ENCODE measurements at places on chromosomes 2 and 18.

- no peak for DNase-seq
These were observed 155.1 kb upstream of the FSHR start for GRCh38 chr2:49309461-49309860.

GRCh38 chr2:31270131-31270530 lies 36.2 kb downstream of the EHD3 start:
- no peak for DNase-seq

DNA sequence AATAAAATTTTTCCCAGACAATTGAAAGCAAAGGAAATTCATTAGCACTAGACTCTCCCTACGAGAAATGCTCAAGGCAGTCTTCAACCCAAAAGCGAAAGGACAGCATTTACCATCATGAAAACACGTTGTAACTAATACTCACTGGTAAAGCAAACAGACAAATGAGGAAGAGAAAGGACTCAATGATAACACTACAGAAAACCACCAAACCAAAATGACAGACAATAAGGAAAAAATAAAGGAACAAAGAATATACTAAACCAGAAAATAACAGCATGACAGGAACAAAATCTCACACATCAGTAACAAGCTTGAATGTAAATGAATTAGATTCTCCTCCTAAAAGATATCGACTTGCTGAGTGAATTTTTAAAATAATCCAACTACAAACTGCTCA lies 190.7 kb downstream of the NOL4 start:
- DNase-seq: peak; percentile 8

DNA sequence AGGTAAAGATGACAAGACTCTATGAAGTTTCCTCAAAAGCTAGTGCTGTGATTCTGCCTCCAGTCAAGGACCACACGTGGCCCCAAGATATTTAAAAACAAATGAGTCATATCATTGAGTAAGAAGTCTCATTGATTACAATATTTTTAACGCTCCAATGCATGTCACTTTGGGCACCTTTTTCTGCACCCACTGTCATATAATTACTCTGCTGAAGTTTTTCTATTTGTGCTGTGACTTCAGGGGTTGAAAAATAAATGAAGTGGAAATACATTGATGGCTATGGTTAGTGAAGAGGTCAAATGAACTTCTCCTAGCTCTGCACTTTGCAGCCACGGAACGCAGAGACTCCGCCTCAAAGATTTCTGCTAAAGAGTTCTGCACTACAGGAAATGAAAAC lies 344.3 kb upstream of the KYNU start:
- DNase-seq: no peak

- no peak for DNase-seq
These were observed 35.5 kb downstream of the SIGLEC15 start for GRCh38 chr18:45860971-45861370.

- DNase-seq: no peak
These were observed 12.4 kb upstream of the EPAS1 start for GRCh38 chr2:46284796-46285195.

- no peak for DNase-seq
These were observed 20.6 kb downstream of the SERTAD2 start for GRCh38 chr2:64632835-64633819.

DNA sequence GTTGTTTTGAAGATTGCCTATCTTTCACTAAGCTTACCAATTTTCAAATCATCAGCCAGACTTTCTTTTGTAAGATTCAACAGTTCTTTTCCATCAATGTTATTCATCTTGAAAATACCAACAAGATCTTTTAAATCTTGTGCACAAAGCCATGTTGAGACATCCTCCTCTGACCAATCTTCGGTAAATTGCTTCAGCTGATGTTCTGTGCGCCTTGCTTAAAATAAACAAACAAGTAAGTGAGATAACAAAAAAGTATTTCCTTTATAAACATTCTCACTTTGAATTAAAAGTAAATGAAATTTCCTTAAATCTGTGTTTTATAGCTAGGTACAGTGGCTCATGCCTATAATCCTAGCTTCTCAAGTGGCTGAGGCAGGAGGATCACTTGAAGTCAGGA lies 30.3 kb downstream of the WDSUB1 start:
- no peak for DNase-seq

GRCh38 chr2:86747711-86748639 lies 27.9 kb downstream of the RMND5A start:
- peak; percentile 18 for DNase-seq

DNA sequence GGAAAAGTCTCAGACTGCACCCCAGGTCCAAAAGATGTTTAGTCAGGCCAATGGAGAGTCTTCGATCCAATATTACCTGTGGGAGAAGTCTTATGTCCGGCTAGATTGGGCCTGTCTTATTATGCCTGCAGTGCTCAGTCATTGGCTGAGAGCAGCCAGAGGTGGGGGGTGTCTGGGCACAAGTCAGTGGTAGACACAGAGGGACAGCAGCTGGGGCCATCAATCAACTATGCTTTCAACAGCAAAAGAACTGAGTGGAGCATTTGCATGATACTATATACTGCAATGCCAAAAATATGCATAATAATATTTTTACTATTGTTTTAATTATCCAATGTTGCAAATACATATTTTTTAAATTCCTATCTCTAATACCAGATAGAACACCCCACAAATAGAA lies 298.6 kb upstream of the CDH20 start:
- DNase-seq: no peak

DNA sequence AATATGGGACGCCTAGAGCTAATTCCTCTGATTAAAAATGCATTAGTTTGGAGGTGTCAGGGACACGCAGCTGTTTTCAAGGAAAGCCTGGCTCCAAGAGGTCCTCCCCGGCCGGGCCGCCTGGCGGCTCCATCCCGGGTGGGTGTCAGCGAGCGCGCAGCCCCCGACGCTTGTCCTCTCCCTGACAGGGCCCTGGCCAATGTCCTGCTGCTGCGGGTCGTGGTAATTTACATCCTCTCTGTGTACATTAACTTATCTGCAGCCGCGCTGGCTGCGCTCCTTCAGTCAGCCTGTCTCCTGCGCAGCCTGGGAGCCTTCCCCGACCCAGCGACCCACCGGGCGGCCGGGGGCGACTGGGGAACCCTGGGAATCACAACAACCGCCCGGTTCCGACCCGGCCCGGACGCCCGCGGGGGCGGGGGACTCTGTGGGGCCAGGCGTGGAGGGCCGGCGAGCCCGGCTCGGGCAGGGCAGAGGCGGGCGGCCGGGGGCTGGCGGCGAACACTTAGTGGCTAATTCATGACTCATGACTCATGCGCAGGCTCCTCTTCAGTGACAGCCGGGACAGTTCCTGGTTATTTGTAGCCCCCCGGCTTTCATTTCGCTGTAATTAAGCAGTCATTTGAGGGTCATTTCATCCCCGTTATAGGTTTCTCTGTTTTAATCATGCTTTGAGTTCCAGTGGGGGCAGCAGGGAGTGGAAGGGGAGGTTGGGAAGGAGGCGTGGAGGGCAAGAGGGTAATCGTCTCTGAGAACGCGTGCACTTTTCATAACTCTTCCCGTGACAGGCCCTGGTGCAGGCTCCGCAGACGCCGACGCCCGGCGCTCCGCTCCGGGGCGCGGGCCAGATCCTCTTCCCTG lies 141.9 kb upstream of the CTAGE1 start:
- peak; percentile 30 for DNase-seq

DNA sequence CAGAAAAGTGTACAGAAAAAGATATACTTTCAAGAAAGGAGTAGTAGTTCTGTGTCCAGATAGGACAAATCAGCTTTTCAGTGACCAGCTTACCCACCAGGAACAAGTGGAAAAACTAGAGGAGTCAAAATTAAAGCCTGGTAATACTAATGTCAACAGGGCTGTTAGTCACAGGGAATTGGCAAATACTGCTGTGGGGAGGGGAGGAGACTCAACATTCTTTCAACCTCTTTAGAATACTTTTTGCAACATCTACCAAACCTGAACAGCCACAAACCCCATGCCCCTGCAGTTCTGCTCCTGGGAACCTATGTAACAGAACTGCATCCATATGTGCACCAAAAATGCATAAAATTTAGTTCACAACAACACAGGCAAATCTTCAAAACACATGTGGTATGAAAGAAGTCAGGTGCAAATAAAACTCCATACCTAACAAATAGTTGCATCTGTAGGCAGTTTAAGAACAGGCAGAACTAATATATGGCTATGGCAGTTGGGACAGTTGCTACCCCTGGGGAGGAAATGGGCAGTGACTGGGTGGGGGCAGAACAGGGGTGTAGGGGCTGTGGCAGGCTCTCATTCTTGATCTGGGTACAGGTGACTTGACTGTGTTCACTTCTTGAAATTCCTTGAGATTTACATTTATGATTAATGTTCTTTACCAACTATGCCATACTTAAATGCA lies 9.7 kb downstream of the CMPK2 start:
- DNase-seq: no peak

DNA sequence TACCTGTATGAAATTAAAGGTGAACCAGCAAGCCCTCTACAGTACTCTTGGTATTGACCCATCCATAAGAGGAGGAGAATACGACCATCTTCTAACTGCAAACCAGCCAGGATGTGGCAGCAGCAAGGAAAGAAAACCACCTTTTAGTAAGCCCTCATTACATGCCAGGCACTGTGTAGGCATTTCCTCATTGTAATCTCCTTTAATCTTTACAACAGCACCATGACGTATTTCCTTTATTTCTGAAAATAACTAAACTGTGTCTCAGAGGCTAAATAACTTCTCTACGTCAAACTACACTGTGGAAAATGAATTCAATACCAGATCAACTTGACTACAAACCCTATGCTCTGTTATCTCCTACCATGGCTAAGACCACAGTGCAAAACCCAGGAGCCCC lies 18.2 kb downstream of the WDR35 start:
- no peak for DNase-seq

- no peak for DNase-seq
These were observed 22.4 kb downstream of the LHCGR start for GRCh38 chr2:48733067-48733503.

DNA sequence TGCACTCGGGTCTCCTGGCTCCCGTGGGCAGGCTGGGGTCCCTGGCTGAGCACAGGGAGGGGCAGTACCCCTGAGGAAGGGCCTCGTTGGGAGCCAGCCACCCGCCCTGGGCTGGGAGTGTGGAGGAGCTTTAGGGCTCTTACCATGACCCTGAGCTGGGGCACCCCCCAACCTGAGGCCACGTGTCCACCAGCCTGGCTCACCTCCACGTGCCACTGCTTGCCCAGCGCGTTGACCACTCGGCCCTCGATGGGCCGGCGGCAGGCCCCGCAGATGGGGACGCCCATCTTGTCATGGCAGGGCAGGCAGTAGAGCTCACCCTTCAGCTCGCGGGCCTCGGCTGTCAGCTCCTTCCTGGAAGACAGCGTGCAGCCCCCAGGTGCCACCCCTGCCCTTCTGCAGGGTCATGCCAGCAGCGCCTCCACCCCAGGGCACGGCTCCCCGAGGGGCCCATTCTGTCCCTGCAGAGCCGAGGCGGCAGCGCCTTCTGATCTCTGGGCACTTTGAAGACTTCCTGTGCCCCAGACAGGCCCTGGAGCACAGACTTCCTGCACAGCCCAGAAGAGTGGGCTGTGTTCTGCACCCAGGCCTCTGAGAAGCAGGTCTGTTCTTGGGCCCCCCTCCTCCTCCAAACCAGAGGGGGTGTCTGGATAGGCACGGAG lies 4.0 kb upstream of the GPR17 start:
- no peak for DNase-seq

GRCh38 chr18:47986620-47987387 lies 56.3 kb upstream of the SMAD2 start:
- no peak for DNase-seq

DNA sequence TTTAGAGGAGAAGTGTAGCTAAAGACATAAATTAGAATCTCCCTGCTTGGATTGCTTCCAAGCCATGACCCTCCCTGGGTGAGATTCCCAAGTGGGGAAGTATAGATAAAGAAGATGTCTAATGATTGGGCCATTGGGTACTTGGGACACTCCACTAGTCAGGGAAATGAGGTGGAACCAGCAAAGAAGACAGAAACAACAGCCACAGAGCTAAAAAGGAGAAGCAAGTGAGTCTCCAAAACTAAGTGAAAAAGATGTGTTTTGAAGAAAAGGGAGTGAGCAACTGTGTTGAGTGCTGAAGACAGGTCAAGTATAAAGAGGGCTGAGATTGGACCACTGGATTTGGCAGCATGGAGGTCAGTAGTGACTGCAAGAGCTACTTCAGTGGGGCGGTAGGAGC lies 276.7 kb upstream of the STON1 start:
- DNase-seq: no peak

DNA sequence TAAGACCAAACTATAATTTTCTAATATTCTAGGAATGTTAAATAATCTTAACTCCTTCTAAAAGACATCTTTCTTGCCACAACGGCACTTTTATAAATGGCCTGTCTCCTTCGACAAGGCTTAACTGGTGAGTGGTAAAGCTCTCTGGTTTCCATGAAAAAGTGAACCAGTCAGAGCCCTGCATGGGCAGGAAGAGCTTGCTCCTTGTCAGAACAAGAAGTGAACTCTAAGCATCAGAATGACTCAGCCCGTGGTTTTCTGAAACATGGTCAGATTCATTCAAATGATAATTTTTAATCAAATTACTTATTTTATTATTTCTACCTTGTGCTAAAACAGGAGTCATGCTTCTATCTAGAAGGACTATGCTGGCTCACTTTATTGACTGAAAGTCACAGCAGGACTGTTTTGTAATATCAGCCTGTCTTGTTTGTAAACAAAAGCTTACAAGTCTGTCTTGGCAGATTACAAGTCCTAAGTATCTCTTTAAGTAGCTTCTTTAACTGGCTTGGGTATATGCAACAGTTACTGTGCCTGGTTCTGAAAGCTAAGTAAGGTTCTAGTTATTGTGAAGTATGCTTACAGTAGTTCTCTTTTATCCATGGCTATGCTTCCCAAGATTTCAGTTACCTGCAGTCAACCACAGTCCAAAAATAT lies 245.4 kb downstream of the NAPG start:
- DNase-seq: peak; percentile 27

GRCh38 chr18:70116949-70117348 lies 88.5 kb downstream of the RTTN start:
- DNase-seq: no peak

DNA sequence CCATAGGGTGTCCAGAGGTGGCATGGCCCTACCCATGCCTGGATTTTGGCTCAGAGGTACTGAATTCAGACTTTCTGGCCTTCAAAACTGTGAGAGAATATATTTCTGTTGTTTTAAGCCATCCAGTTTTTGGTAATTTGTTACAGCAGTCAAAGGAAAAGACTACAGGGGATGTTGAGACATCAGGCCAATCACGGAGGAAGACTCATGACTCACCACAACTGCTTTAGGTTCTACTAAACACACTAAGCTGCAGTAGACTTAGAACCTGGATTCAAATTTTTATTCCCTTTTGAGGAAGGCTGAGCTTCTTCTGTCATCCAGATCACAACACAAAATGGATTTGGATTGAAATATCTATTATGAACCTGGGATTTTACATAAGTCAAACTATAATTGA lies 12.0 kb upstream of the C2orf66 start:
- DNase-seq: no peak
